ENCODE measurements at places on chromosomes 1 and 21.

DNA sequence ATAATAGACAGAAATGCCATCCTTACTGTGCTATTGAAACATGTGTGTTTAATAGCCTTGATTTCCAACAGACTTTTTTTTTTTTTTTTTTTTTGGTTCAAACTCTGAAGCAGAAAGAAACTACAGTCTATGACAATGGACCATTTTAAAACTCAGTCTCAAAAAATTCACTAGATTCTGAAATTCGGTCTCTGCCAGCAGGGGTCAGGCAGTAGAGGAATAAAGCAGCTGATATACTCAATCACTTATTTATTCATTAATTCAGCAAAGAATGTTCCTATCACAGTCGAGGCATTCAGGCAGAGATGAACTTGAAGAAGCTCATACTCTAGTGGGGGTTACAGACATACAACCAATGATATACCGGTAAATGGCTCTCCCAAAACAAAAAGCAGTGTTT is 260.9 kb upstream of the DMRTA2 start:
- no peak for DNase-seq

GRCh38 chr1:77888781-77889642 is 588 bp downstream of the NEXN start:
- DNase-seq: peak; percentile 68

DNA sequence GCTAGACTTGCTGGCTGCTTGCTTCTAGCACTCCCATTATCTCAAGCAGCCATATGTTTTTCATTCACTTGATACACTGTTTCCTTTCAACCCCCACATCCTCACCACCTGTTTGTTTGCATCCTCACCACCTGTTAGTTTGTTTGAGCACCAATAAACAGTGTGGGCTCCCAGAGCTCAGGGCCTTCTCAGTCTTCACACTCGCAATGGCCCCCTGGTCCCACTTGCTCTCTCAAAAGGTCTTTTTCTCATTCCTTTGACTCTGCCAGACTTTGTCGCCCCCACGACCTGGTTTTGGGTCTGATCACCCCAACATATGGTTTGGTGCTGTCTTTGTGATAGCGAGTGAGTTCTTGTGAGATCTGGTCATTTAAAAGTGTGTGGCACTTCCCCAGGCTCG is 6.2 kb upstream of the PADI4 start:
- DNase-seq: no peak

DNA sequence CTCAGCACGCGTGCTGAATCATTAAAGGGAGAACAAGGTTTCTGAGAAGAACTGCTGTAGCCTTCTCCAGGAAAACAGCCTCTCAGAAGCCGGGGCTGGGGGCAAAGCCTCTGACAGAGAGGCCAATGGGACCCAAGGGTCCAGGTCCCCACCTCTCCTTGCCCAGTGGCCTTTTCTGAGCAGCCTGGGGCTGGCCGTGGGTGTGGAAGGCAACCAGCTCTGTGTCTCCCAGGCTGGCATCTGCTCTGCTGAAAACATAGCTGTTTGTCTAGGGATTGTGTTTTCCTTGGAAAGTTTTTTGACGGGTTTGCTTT is 261.2 kb downstream of the NPHP4 start:
- DNase-seq: no peak

GRCh38 chr1:25651036-25651640 is 34.5 kb downstream of the MAN1C1 start:
- no peak for DNase-seq

GRCh38 chr1:150536836-150537731 is 12.1 kb upstream of the ADAMTSL4 start:
- DNase-seq: peak; percentile 60

DNA sequence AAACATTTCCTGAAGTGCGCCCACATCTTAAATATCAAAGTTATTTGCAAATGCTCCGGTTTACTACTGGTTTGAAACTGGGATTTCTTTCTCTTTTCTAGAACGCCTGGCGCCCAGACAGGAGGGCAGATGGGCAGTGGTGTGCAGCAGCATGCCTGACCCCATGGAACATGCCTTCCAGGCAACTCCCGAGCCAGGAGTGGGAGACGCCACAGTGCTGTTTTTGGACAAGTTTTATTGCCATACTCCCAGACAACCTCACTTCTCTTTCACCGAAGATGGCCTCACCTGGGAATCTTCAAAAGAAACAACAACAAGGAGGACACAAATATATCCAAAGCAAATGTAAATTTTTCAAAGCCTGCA is 21.5 kb downstream of the UBE2G2 start:
- DNase-seq: no peak

DNA sequence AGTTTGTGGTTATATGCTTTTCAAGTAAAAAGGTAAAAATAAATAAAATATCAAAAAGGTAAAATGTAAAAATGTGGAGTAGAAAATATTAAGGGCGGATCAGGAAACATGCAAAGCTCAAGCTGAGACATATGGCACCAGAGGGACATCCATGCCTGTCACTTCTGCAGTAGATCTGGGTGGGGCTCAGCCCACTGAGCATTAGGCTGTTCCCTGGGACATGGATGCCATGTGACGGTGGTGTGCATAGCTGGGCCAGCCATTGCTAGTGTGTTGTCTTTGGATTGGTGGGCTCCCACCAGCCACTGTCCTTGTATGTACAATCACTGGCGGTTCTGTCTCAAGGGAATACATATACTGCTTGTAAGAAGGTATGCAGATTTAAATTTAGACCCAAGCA is 3.0 kb downstream of the TTC13 start:
- DNase-seq: no peak

- DNase-seq: no peak
Measured at GRCh38 chr1:3125546-3126368, 56.8 kb downstream of the PRDM16 start.

GRCh38 chr21:31880816-31881215 is 8.0 kb downstream of the HUNK start:
- no peak for DNase-seq

DNA sequence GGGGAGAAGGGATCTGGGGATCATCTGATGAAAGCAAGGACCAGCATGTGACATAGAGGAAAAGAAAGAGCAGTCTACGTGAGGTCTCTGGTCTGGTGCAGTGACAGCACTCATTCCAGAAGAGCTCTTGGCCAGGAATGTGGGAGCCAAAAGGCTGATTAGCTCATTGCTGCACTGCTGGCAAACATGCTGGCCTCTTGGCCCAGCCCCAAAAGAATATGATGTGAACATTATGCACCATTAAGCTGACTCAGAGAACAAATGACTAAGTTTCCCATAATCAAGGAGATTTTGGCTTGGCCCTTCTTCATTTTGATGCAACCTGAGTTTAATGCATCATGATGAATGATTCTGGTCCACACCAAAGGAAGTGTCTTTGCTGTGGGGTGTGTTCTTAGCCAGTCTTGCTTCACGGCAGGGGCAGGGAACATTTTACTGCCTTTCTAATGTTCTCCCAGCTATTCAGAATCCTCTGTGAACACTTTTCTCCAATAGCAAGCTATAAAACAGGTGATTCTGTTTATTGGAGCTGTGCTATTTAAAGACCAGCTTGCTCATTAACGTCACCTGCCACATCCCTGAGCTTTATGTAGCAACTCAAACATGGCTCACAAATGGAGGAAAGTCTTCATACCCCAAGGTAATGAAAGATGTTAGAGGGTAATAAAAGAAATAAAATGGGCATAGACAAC is 55.1 kb downstream of the PCBP3 start:
- peak; percentile 96 for DNase-seq
